ENCODE measurements at places on chromosomes 5 and 9.

DNA sequence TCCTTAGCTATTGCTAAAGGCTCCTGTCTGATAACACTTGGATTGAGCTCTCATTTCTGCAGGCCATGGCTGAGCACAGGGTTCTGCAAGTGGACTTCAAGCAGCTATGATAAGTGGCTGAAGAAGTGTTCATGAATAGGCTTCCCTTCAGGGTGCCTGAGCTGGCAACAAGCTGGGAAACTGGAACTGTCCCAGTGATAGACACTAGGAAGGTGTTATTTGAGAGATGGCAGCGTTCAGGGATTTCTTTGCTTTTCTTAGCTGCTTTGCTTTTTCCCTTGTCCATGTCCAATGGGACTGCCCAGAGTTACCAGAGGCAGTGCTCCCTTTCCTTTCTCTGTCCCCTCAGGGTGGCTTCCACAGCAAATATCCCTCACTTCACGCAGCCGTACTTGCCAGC lies 75.8 kb downstream of the INIP start:
- DNase-seq: no peak

- DNase-seq: no peak
Measured at GRCh38 chr5:53298841-53299240, 181.6 kb upstream of the FST start.

- DNase-seq: no peak
Measured at GRCh38 chr5:39159811-39160490, 59.4 kb downstream of the FYB1 start.

GRCh38 chr9:111001526-111001925 lies 36.7 kb downstream of the LPAR1 start:
- no peak for DNase-seq

- no peak for DNase-seq
Measured at GRCh38 chr9:107388890-107389289, 100.7 kb downstream of the KLF4 start.

- no peak for DNase-seq
Measured at GRCh38 chr5:93360436-93361088, 220.5 kb downstream of the NR2F1-AS1 start.

DNA sequence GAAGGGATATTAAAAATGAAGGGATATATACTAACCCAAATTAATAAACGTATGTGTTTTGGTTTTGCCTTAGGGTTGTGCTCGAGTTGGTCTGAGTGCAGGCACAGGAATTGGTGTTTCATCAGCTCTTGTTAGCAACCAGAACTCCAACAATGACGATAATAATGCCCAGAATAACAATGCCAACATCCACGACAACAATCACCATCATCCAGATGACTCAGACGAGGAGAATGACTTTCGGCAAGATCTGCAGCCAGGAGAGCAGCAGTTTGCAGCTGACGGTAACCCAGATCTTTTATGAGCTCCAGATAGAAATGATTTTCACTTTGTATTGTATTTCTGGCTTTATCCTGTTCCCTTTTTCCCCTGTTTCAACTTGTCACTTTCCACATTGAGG lies 33.2 kb downstream of the FBXO38 start:
- no peak for DNase-seq

DNA sequence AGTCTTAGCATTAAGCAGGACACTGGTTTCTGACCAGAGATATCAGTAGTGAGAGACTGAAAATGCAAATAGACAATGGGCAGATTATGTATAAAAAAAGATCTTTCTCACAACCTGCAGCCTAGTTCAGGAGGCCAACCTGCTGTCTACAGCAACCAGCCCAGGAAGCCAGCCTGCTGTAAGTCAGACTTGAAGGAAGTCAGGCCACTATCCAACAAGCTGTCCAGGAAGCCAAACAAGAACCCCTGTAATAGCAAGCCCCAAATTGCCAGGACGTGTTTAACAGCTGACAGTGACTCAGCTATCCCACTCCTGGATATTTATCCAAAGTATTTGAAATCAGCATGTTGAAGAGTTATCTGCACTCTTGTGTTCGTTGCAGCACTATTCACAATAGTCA lies 121.8 kb upstream of the SPIN1 start:
- no peak for DNase-seq

GRCh38 chr9:130474106-130474505 lies 29.3 kb downstream of the ASS1 start:
- no peak for DNase-seq

- no peak for DNase-seq
Measured at GRCh38 chr5:108145351-108145750, 236.5 kb downstream of the FBXL17 start.

DNA sequence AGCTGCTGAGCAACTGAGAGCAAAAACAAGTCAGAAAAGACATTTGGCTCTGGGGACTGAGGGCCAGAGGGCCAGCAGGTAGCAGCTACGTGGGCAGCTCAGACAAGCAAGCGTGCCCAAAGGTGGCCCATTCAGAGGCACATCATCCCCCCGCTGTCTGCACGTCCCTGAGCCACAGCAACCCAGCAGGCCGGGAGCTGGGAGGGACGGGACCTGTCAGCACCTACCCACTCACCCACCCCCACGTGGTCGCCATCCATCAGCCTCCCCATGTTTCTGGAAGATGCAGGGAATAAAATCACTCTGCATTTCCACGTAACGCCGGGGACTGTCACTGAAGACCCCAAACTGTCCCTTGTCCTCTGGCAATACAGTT lies 167.8 kb downstream of the COL23A1 start:
- no peak for DNase-seq

GRCh38 chr9:91291866-91292265 lies 69.9 kb downstream of the AUH start:
- DNase-seq: no peak

DNA sequence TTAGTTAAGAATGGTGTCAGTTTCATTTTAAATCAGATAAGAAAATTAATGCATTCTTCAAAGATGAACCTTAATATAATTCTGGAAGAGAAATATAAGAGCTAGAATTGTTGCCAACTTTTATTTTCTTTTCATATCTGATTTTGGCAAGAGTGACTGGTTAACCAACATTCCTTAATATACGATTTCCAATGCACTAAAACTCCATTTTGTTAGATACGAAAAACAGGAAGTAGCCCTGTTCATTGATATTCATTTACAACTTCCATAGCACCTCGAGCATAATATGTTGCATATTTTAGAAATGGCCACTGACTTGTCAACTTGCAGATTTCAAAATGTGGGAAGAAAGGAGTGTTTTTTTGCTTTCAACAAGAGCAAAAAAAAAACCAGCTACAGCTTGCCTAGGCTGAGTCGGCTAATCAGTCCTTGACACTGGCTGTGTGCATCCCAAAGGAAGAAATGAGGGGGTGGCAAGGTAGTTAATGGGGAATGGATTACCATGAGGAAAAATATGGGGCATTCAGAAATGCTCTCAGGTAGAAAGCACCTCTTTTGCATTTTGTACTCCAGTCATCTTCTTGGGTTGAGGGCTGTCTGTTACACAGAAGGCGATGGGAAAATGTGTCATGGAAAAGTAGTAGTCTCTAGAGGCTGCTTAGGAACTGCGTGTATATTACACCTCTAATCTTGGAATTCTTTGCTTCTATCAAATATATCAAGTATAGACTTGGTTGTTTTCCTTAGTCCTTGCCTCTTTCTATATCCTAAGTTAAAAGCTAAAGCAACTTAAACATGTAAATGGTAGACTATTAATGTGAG lies 3.9 kb downstream of the MAP3K1 start:
- DNase-seq: no peak

DNA sequence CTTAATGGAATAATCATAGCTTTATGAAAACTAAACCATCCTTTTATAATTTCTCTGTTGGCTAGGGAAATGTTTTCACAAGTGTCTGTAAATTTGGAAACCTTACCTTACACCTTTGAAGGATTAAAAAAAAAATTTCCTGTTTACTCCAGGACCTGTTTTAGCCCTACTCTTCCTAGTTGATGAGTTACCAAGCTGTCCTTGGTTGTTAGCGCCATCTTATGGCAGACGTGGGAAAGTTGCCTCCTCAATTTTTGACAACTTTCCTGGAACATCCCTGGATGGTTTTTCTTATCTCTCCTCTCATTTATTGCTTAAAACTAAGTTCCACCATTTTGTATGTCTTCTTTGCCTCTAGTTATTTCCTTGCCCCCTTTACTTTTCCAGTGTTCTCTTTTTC lies 25.7 kb downstream of the ZSWIM6 start:
- no peak for DNase-seq

GRCh38 chr9:3385871-3386270 lies 139.9 kb downstream of the RFX3 start:
- no peak for DNase-seq

GRCh38 chr5:62093976-62094375 lies 212.0 kb upstream of the KIF2A start:
- DNase-seq: no peak

- DNase-seq: no peak
Measured at GRCh38 chr5:129406440-129406839, 53.7 kb upstream of the ADAMTS19 start.

- DNase-seq: no peak
Measured at GRCh38 chr9:13974891-13975290, 339.1 kb downstream of the NFIB start.

GRCh38 chr5:42836070-42836769 lies 24.5 kb upstream of the SELENOP start:
- DNase-seq: no peak

DNA sequence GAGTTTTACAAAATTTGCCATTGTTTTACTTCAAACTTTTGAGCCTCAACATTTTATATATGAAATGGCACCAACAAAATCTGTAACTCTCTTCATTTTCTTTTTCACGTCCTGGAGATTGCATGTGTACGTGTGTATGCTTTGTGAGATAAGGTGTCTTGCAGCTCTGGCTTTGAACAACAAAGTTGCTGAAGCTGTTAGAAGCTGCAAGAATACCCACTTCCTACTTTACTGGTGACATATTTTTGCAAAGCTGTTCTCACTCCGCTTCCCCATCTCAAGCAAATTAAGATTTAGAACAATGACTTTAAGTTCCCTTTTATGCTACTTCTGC lies 41.8 kb downstream of the FYB1 start:
- no peak for DNase-seq

GRCh38 chr9:117787746-117788145 lies 83.5 kb downstream of the TLR4 start:
- DNase-seq: no peak

GRCh38 chr5:56669534-56670483 lies 145.5 kb upstream of the MAP3K1 start:
- DNase-seq: no peak

DNA sequence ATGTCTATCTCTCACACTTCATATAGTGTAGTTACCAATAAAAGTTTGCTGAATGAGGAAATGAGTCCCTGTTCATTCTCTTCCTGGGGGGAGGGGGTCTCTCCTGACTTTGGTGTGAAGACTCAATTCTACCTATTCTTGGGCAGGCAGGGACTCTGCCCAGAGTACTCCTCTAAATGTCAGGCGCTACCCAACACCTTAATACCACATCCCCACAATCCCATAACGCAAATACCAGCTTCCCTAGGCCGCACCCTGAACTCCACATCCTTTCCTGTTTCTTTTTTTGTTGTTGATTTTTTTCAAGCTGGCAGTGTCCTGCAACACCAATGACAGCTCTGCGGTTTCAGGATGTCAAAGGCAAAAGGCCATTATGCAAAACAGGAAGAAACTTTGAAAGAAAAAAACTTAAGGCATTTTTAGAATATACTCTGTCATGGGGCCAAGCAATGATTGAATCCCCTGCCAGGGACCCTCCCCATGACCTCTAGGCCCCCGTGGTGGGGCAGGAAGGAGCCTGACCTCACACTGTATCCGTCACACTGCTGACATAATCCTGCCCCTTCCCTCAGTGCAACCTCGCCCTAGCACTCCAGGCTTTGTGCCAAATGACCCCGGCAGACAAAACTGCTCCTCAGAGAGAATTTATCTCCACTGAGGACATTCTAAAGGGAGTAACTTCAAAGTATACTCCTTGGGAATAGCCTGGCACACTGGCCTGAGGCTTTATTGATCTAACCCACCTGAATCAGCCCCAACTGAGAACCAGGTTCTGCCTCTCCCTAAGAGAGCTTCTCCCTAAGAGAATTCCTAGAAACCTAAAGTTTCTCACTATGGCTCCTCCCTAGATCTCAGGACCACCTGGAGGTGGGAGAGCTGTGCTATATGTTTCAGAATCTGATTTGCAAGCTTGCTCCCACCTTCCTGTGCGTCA lies 8.0 kb downstream of the B4GALT1 start:
- DNase-seq: no peak

DNA sequence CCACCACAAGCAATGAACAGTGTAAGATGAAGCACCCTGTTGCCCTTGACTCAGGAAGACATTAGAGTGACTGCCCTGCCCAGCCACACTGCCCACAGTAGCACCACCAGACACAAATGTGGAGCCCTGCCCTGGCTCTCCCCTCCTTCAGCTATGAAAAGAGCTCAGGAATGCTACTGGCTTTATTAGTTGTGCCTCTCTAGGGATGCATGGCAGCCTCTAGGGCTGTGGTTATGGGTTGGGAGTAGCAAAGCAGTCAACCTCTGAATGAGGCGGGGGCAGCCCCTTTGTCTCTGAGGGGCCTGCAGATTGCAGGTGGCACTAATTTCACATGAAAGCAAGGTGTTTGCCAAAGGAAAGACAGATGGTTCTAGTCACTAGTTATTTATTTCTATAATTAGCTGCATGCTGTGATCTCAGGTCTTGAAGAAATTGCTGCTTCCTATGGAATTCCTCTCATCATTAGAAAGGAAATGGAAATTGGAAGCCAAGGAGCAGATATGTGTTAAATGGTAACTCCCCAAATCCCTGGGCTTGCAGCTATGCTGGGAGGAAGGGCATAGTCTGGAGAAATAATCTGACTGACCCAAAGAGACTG lies 259.4 kb downstream of the TLR4 start:
- no peak for DNase-seq

- DNase-seq: no peak
Measured at GRCh38 chr5:76927961-76928360, 24.9 kb upstream of the CRHBP start.

DNA sequence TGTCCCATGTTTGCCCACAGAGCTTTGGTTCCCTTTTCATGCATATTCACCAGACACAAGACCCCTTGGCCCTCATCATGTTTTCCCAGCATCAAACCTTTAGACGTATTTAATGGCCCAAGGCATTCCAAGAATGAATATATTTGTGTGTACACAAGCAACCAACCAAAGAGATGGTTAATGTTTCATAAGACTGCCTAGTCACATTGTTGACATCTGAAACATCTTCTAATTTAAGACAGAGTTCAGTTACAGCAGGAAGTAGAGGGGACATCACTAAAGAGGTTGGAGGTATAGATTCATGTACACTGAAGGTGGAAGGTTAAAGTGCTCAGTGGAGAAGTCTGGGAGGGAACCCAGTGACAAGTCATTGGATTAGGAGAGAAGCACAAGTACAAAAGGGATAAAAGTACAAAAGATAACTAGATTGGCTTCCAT lies 49.1 kb downstream of the SUSD1 start:
- DNase-seq: no peak

GRCh38 chr5:75275756-75276155 lies 39.1 kb upstream of the ANKRD31 start:
- no peak for DNase-seq

- DNase-seq: no peak
Measured at GRCh38 chr5:132334812-132335211, 34.7 kb upstream of the SLC22A5 start.

Measured in stimulated activated CD8-positive, alpha-beta memory T cell treated with anti-CD3 and anti-CD28 coated beads, Interleukin-7, amount 100 ng/mL, for 1 hour (primary cell).